HL-60 (cell line): ENCODE measurements at places on chromosomes 6 and 20.
A peak's percentile ranks its signal among the peaks of the same experiment; 100 is the strongest.

- no peak for DNase-seq
Measured at GRCh38 chr6:13452346-13453117, 34.9 kb downstream of the GFOD1 start.

GRCh38 chr6:22214314-22214713 is 82.5 kb downstream of the PRL start:
- DNase-seq: no peak

DNA sequence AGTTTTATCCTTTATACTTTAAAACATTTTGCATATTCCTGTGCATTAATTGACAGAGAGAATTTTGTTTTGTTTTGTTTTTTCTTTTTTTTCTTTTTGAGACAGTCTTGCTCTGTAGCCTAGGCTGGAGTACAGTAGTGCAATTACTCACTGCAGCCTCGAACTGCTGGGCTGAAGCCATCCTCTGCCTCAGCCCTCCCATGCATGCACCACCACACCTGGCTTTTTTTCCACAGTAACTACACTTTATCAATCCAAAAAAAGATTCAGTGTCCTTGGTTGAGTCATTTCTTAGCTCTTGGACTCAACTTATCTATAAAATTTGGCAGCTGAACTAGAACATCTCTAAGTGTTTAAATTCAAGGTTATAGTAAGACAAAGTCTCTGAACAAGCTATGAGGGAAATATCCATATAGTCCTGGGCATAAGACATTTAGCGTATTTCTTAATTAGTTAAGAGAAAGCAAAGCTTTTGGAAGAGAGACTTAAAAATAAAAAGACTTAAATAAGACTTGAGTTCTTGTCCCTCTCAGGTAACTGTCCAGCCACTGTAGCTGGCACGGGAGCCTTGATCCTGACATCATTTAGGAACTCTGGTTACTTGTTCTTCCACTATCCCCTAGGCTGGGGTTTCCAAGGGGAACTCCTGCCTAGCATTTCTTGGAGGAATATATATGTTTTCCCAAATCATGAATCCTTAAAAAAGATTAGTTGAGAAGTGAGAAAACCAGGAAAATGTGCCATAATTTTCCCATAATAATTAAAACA is 300.1 kb downstream of the HACE1 start:
- no peak for DNase-seq

- DNase-seq: peak; percentile 57
Measured at GRCh38 chr20:32574296-32575226, 10.6 kb downstream of the NOL4L start.

- DNase-seq: no peak
Measured at GRCh38 chr6:113860181-113860955, 3.2 kb downstream of the MARCKS start.

DNA sequence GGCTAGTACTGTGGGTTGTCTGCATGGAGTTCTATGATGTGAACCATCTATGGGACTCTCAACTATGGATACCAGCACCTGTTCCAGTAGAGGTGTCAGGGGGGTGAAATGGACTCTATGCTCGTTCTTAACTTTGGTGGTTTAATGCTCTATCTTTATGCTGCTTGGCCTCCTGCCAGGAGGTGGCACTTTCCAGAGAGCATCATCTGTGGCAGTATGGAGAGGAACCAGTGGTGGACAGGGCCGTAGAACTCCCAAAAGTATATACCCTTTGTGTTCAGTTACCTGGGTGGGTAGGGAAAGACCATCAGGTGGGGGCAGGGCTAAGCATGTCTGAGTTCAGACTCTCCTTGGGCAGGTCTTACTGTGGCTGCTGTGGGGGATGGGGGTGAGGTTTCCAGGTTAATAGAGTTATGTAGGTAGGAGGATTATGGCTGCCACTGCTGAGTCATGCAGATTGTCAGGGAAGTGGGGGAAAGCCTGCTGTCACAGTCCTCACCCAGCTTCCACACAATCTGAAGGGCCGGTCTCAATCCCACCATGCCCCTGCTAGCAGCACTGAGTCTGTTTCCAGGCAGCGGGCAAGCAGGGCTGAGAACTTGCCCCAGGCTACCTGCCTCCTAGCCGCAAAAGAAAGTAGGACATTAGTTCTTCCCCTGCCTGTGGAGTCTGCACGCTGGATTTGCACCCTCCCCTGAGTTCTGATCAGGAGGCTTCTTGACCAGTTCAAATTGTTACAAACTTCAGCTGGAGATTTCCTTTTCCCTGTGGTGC is 284.0 kb downstream of the KCNQ5 start:
- DNase-seq: no peak

- no peak for DNase-seq
Measured at GRCh38 chr20:41424011-41424410, 57.4 kb upstream of the EMILIN3 start.

DNA sequence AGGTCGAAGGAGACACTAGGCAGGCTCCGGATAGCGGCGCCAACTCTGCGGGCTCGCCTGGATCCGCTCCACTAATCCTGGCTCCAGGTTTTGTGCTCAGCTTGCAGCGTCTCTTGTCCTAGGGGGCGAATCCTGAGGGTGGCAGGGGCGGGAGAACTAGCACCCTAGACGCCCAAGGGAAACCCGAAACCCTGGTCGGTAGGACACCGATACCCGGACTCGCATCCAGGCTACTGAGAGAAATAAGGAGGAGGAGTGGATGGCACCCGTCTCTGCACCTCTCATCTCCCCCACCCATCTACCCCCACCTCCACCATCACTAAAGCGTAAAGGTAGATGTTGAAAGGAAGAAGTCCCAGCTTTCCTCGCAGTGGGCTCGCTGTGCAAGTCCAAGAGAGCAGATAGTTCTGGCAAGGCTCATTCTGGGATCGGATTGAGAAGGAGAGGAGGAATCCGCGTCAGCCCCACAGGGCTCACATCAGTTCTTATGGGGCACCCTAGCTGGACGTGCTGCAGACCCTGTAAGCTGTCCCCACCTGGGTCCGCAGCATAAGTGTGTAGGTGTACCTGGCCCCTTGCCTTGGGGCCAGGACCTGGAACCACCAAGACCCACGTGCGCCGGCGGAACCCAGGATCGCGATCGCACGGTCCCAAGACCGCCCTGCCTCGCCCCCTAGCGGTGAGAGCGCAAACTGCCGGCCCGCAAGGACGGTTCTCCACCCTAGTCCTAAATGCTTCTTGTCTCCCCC is 6.9 kb downstream of the SLC32A1 start:
- DNase-seq: peak; percentile 42

DNA sequence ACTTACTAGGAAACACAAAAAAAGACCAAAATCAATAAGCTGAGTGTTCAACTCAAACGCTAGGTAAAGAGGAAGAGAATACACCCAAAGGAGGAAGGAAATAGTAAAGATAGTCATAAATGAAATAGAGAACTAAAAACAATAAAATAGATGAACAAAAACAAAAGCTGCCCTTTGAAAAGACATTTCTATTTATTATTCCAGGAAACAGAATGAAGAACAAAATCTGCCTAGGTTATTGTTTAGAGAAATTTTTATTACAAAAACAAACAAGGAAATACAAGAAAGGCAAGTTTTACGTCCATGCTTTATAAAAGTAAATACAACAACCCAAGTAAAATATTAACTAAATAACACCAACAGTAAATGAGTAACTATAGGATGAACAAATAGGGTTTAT is 20.1 kb downstream of the HLA-DMB start:
- no peak for DNase-seq

GRCh38 chr6:137722749-137723272 is 144.2 kb upstream of the TNFAIP3 start:
- no peak for DNase-seq

GRCh38 chr20:4011226-4011975 is 4.0 kb downstream of the RNF24 start:
- DNase-seq: no peak

DNA sequence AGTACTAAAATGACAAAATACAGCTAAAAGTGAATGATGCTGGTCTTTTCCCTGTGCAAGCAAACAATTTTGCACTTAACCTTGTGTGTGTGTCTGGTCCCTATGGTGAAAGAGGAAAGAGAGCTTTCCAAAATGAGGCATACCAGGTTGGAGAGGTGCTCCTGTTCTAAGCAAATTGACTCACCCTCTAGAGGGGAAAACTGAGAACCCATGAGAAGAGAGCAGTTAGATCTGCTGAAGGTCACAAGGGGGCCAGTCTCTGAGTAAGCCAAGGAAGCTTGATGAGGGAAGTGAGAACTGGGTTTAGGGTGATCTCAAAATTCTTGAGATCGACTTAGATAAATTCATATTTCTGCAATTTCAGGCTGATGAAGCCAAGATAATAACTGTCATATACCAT is 157.5 kb upstream of the TBX18 start:
- no peak for DNase-seq

- DNase-seq: no peak
Measured at GRCh38 chr6:119390247-119390793, 40.8 kb upstream of the MAN1A1 start.

DNA sequence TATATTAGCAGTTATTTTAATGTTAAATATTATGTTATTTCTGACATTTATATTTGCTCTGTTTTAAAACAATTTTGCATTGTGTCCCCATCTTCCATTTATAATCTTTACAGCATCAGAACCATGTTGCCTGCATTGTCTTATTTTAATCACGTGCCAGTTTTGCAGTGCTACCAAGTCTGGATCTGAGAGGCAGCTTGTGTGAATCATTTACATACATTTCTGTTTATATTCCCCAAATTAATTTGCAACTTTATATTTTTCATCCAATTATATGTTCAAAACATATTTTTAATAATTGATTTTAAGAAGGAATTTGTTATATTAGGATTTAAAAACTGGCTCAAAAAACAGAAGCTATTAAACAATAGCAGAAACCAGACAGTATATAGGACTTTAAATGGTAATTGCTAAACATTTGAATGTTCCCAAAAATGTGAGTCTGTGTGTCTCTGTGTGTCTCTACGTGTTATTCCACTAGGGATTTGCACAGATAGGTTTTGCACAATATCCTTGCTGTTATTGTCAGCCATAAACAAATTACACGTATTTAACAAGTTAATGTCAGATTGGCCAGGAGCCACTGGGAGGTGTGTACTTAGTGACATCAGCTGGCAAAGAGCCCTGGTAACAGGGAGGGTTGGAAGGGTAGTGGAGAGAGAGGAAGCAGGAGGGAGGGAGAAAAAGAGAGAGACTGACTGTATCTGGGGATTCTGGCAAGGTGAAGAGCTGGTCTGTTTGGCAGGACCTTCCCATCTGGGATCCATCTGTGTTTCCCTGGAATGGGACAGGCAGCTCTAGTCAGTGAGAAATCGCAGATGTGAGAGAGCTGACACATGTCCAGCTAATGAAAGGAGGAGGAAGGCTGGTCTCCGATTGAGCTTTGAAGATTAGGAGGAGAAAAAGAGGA is 72.1 kb downstream of the CBFA2T2 start:
- no peak for DNase-seq

- DNase-seq: no peak
Measured at GRCh38 chr6:23305325-23305943, 736.1 kb downstream of the HDGFL1 start.

- no peak for DNase-seq
Measured at GRCh38 chr6:83860359-83860755, 868 bp downstream of the CYB5R4 start.

DNA sequence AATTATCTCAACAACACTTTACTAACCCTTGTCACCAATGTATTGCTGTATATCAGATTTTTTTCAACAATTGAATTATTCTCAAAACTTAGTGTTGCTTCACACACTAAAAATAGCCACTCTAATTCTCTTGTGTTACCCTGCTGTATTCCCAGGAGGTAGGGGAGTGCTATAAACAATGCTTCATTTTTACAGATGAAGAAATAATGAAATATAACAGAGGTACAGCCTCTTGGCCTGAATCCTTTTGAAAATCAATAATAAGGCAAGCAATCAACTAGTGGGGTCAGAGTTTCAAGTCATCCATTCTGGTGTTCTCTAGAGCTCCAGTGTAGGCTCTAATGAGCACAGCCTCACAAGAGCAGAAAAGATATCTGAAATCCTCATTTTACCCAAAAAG is 10.9 kb downstream of the HIVEP2 start:
- DNase-seq: no peak

- no peak for DNase-seq
Measured at GRCh38 chr20:32018269-32019155, 8.3 kb downstream of the CCM2L start.

- no peak for DNase-seq
Measured at GRCh38 chr6:110656492-110656891, 158.8 kb downstream of the CDK19 start.

DNA sequence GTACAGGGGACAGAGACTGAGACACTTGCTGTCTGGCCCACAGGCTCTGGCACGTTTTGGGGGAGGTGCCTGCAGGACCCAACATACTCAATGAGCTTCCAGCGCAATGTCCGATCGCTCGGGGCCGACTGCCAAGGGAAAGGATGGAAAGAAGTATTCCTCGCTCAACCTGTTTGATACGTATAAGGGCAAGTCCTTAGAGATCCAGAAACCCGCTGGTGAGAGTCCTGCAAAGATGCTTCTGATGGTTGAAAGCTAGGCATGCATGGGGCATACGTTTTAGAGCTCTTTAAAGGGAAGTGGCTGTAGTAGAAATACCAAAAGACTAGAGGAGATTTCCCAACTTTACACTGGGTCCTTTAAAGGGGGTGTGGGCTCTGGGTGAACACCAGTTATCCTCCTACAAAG is 2.2 kb downstream of the PRRC2A start:
- no peak for DNase-seq

DNA sequence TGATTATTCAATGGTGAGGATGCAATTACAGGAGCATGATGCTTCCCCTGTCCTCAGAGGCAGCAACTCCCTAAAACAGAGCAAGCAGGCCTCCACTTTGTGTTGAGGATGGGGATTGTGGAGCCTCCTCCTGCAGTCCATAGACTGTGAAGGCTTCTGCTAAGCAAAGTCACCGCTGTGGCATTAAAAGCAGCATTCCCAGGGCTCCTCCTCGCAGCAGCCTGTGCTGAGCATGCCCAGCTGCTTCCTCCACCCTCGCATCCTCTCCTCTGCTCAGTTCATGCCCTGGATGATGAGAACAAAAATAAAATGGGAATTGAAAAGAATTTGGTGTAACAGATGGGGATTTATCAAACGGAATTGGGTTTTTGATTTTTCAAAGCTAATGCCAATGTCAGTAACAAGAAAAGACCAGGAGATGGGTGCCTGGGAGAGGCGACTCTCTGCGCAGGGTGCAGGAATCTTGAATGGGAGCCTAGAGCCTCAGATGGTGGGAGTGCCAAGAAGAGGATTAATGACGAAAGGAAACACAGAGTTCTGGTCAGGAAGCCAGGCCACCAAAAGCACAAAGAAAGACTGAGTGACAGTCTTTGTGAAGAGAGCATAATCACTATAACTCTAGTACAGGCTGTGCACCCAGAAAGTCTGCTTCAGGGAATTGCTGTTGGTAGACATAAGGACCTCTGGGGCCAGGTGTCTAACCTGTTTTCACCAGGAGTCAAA is 347.6 kb downstream of the TPBG start:
- DNase-seq: no peak
